NCI-H226 (cell line): ENCODE measurements at places on chromosomes 13 and 19.

DNA sequence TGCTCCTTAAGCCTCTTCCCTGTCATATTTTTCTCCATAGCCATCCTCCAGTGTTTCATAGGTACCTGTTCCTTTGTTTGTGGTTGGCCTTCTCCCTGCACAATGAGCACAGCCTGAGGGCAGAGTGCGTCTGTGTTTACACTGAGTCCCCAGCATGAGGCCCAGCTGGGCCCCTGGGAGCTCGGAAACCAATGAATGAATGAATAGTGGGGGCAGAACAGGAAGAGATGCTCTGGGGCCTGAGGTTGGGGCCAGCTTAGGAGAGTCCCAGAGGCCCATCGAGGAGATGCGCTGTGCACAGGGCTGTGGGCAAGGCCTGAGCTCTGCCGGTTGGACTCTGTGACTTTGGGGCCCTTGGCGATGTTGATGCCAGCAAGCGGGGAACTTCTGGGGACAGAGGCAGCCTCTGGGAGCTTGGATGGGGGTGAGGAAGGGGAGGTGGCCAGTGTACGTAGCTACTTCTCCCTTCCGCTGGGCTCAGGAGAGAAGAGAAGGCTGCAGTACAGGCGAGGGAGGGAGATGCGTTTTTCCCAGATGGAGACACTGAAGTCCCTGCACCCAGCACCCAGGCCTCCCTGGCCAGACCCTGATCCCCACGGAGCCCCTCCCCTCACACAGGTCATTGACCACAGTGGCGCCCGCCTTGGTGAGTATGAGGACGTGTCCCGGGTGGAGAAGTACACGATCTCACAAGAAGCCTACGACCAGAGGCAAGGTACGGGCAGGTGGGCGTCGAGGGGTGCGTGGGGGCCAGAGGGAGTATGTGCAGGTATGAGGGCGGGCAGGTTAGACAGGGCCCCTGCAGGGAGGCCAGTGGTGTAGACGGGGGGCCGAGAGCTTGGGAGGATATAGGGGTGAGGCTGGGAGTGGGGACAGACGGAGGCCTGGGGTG, 5.1 kb downstream of the TBCB start:
- DNase-seq, result no peak

- no peak for DNase-seq
Observed at GRCh38 chr19:7328647-7329046, 20.1 kb upstream of the ARHGEF18 start.

DNA sequence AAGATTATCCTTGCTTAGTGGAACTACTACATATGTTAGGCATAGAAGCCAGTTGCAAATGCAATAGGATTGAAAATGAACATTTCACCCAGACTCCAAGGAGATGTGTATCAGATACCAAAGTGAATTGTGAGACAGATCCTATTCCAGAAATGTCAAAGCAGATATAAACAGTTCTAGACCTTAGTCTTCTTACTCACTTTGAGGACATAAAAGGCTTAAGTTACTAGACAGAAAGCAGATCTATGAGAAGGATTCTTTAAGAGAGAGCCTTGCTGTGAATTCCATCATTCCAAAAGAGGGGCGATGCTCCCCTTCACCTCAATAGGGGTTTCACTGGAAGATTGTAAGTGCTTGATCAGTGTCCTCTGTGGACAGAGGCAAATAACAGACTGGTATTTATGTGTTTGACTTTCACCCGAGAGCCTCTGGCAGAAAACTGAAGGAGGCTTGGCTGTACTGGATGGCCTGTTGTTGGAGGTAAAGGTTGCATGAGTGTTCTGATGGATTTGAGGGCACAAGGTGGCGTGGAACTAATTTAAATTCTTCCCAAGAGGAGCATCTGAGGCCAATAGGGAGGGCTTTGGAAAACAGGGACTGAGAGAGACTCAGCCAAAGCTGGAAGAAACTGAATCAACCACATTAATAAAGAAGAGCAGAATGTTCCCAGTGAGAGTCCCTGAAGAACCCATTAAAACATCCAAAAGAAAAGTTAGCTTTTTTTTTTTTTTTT, 194.8 kb downstream of the DCLK1 start:
- DNase-seq, result no peak

DNA sequence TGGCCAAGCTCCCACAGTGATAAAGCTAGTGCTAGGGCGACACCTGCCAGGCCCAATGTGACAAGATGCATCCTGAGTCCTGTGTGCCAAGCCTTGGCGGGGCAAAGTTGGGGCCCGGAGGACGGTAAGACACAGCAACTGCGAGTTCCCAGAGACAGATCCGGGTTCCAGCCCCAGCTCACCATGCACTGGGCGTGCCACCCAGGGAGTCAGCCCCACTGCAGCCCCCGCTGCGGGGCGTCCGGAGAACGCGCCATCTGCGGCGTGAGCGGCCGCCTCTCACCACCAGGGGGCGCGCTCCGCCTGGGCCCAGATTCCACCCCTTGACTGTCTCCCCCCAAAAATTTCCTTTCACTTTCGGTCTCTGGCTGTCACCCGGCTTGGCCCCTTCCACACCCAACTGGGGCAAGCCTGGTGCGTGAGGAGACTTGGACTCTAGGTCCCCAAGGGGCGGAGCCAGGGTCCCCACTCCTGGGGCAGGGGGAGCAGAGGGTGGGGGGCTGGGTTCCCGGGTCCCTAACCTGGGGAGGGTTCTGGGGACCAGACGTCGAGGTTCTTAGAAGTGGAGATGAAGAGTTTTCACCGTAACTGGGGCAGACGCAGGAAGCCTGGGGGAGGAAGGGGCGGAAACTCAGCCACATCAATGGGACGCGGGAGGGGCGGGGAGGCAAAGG, at the start of gene FLT3LG:
FLT3LG (plus strand) TSS at position 348 of the 674 bp plus-strand sequence. CDS start 425 bp downstream, outside the sequence.
- DNase-seq, result peak; percentile 48

DNA sequence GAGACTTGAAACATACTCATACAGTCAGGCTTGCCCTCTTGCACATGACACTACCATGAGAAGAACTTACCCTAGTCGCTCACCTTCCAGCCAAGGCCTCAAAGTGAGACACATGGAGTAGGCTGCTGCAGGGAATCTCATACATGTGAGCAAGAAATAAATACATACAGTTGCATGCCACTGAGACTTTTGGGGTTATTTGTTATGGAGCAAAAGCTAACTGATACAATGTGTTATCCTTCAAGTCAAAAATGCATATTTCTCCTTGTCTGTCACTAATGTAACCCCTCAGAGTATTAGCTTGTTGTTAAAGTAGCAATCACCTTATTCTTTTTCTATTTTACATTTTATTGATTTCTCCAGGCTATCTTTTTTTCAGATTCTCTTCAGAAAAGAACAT, 58.1 kb downstream of the FOXO1 start:
- DNase-seq, result no peak

- no peak for DNase-seq
Observed at GRCh38 chr13:34241332-34241731, 423.4 kb downstream of the RFC3 start.

DNA sequence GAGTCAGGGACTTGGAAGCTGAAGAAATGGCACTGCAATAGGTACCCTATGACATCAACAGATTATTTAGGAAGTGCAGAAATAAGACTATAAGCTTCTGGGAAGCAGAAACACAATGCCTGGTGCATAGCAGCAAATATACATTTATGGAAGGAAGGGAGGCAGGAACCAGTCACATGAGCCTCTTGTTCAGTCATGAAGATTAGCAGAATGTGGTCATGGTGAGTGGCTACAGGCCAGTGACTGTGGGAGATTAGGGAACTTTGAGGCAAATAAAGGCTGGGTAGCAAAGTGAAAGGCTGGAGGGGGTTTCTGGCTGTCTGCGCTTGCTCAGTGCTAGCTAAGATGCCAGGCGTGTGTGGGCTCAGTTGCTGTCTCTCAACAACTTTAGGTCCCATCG, 96.3 kb downstream of the EPSTI1 start:
- DNase-seq, result no peak

- no peak for DNase-seq
Observed at GRCh38 chr13:23987331-23987894, 90.1 kb upstream of the C1QTNF9B start.

DNA sequence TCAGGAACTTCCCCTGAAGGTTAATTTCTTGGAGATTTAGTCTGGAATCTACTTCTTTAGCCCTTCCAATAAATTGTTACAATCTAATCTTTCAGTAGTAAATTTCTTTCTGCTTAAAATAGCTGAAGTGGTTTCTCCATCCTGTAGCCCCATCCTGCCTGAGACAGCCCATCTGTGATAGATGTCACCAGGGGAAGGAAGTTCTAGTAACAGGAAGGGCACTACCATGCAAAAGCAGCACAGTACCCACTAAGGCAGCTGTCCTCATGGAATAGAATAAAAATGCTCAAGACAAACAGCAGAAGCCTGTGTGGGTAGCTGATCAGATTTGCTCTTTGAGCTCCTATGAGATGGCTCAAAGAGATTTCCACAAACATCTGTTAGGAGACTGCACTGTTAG, 1036.5 kb downstream of the SLITRK5 start:
- DNase-seq, result no peak

DNA sequence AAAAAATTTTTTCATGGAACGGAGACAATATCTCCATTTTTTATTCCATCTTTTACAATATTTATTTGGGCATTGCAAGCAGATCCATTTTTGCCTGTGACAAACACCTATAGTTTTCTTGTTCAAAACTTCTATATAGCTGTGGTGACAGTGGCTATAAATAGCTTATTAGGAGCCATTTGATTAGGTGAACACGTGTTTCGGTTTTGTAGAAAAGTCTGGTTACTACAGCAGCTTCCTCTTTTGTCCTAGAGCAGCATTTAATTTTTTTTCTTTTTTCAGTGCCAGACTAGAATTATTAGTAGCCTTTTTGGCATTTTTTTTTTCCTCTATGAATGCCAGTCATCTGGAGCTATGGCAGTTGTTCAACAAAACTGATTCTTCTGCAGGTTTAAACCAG, 123.5 kb downstream of the RXFP2 start:
- DNase-seq, result no peak

GRCh38 chr19:51570962-51571575, at the start of gene ZNF175:
Gene ZNF175, plus strand, starts transcription at chr19:51571283. Its CDS starts 2,047 bp downstream, at chr19:51573330.
- DNase-seq, result peak; percentile 95

DNA sequence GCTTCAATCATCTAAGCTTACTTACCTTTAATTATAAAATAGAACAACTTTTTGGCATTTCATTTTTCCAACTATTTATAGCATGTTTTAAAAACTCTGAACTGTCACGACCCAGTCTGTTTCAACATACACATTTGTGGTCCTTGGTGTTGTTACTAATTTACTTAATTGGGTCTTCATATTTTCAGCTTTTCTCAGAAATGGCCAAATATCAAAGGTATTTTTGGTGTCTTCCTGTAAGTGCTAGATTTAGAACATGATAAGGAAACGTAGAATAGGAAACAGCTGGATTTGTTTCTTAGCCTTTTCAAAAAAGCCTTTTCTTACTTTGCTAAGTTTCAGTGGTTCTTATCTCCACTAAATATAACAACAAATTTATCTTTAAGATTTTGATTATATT, 11.4 kb downstream of the LPAR6 start:
- DNase-seq, result no peak

- no peak for DNase-seq
Observed at GRCh38 chr13:45439008-45439407, 20.8 kb upstream of the SLC25A30 start.

GRCh38 chr19:15666883-15667282, 6.0 kb upstream of the CYP4F12 start:
- no peak for DNase-seq

DNA sequence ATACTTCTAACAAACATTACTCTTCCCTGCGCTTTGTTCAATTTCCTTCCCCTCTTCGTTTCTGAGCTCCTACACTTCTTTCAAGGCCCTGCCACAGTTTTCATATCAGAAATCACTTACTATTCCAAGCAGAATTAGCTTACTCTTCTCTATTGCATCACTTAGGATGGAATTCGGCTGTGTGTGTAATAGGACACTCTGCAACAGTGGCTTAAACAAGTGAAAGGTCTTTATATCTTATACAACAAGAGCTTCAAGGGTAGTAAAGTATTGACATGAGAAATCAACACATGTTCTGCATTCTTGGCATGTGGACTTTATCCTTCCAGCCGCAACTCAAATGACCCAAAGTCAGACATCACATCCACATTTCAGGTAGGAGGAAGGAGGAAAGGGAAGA, 279.6 kb downstream of the PCDH20 start:
- DNase-seq, result no peak

DNA sequence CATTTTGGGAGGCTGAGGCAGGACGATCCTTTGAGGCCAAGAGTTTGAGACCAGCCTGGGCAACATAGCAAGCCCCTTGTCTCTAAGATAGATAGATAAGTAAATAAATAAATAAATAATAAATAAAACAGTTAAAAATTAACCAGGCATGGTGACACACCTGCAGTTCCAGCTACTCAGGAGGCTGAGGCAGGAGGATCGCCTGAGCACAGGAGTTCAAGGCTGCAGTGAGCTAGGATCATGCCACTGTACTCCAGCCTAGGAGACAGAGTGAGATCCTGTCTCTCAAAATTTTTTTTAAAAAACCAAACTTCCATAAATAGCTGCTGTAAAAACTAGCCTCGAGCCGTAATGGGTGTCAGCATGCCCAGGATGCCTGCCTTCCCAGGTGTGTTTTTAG, 14.4 kb upstream of the NAXD start:
- no peak for DNase-seq
